ENCODE measurements at places on chromosomes 1 and 21.

DNA sequence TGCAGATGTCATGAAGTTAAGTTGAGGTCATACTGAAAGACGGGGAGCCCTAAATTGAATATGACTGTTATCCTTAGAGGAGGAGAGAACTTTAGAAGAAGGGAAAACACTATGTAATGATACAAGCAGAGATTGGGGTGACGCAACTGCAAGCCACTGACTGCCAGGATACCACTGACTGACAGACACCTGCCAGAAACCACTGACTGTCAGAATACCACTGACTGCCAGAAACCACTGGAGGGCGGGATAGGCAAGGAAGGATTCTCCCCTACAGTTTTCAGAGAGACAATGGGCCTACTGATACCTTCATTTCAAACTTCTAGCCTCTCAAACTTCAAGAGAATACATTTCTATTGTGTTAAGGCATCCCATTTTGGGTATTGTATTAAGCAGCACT, 388.7 kb downstream of the USH2A start:
- peak; percentile 7 for DNase-seq

DNA sequence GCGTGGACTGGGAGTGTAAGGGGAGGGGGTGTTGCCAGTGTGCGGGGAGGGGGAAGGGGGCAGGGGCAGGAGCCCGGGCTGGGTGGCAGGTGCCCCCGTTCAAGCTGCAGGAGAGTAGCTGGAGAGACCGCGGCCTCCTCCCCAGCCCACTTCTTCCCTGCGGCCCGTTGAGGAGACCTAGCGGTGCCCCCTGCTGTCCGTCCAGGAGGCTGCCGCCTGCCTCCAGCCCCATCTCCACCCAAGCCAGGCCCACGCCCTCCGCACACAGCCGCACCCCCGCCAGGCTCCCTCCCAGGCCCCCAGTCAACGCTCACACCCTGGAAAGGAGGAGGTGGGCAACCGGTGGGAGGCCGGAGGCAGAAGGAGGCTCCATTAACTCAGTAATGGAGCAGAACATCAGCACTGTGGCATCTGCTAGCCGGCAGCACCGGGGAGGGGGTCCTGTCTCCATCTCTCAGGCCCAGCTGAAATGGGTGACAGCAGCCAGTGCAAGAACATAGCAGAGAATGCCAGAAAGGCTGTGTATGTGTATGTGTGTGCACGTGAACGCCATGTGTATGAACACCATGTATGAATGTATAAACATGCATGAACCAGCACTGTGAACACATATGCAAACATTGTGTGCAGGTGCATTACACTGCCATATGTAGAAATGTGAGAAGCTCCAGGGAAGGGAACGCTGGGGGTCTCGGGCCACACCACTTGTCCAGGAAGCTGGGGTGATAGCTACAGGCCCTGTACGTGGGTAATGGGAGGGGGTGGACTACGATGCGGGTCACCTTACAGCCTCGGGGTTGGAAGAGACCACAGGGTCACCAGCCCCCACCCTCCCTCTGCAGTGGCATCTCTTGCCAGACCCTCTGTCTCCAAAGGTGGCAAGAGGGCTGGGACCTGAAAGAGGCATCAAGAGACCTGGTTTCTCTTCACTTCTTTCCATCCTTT, 84.6 kb downstream of the SYT2 start:
- peak; percentile 81 for DNase-seq

DNA sequence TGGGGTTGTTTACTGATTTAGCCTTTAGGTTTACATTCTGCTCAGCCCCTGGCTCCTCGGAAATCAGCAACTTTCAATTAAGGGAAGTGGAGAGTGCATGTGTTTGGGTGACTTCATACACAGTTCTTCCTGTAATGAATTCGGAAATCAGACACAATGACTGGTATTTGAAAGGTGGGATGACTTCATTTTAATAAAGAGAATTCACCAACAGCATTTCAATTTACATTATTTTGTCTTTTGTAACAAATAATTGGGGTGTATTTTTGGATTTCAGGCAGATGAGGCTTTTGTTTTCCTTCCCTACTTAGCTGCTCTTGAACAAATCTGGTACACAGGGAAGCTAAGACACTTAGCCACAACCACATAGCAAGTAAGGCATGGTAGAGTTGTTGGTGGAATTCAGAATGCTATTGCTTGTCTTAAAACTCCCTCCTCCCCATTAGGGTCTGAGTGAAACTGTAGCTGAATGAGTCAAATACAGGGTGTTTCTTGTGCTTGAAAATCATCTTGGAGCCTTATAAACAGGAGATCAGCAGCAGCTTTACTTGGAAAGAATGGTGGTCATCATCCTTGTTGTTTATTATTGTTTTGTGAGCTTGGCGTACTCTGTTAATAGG, 917 bp downstream of the STX12 start:
- DNase-seq: no peak

- DNase-seq: no peak
Observed at GRCh38 chr1:214076708-214077065, 88.9 kb downstream of the PROX1 start.

DNA sequence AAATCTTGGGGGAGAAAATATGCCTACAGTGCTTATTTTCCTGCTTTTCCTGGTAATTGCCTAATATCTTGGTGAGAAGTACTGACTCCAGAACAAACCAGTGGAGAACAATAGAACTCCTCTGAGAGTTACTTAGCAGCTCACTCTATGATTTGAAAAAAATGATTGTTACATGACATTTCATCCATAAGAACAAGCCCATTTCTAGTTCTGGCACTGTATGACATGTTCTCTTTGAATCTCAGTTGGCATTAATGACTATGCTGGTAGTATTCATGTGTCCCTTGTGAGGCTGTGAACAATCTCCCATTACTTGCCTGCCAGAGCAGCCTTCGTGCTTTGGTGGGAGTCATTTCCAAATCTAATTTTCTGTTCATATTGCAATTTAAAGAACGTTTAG, 58.0 kb downstream of the CLIC4 start:
- no peak for DNase-seq

GRCh38 chr1:40627987-40628902, 37.2 kb downstream of the RIMS3 start:
- no peak for DNase-seq

DNA sequence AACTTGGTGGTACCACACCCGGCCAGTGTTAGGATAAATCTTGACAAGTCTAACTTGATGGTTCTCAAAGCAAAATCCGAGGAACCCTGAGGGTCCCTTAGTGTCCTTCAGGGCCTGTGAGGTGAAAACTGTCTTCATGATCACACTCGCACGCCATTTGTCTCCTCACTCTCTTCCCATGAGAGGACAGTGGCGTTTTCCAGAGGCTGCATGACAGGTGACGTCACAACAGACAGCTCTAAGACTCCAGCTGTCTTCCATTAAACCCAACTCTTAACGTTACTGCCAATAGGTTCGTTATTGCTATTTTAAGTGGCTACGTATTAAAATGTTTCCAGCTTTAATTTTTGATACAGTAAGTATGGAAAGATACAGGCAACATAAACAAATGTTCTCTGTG, 13.8 kb downstream of the CFAP74 start:
- DNase-seq: no peak

DNA sequence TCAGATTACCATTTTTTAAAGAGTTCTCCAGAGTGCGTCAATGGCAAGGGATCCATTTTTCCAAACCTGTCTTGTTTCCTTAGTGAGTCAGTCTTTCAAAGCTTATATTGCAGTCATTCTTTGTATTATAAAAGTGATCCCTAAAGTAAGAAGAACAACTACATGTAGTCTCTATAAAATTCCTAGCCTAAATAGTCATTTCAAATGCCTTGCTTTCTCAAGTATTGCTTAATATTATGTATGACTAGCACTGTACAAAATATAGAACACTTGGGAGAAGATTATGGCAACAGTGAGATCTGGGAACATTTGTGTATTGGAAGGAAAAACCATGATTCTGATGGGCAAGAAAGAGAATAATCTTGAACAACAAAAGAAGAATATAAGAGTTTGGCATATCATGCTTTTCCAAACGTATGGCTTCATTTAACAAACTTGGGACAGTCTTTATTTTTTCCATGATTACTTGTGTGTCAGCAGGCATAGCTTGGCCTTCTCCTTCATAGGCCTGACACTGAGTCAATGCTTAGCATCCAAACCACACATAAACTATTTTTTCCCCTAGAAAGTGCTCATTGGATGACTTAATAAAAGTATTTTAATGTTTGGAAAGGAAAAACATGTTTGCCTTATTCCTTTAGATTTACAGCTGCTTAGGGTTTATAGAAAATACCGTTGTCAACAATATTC, 547.4 kb downstream of the LTN1 start:
- no peak for DNase-seq

GRCh38 chr1:203126151-203126865, 1.2 kb upstream of the ADORA1 start:
- DNase-seq: no peak

DNA sequence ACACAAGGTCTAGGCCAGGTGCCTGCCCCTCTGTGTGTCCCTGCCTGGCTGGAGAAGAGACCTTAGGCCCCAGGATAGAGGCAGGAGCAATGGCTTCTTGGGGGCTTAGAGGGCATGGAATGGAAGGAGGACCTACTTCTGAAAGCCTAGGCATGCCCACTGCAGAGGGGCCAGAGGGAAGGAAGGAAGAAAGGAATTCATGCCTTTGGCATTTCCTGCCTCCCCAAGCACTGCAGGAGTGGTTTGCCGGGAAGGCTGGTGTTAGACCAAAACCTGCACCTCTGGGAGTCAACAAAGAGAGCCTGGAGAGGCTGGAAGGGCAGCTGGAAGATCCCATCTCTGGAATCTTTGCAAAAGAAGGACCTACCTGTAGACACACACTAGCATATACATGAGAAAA, 50.7 kb upstream of the KCNE2 start:
- no peak for DNase-seq

- DNase-seq: no peak
Observed at GRCh38 chr1:17966341-17966740, 141.3 kb upstream of the IGSF21 start.

GRCh38 chr1:109902204-109902985, 8.3 kb upstream of the CSF1 start:
- DNase-seq: no peak

GRCh38 chr1:60942291-60942690, 140.1 kb upstream of the NFIA start:
- DNase-seq: no peak

- DNase-seq: no peak
Observed at GRCh38 chr1:97920276-97920831, 480 bp downstream of the DPYD start.

- no peak for DNase-seq
Observed at GRCh38 chr1:193416226-193417024, 230.0 kb upstream of the B3GALT2 start.

DNA sequence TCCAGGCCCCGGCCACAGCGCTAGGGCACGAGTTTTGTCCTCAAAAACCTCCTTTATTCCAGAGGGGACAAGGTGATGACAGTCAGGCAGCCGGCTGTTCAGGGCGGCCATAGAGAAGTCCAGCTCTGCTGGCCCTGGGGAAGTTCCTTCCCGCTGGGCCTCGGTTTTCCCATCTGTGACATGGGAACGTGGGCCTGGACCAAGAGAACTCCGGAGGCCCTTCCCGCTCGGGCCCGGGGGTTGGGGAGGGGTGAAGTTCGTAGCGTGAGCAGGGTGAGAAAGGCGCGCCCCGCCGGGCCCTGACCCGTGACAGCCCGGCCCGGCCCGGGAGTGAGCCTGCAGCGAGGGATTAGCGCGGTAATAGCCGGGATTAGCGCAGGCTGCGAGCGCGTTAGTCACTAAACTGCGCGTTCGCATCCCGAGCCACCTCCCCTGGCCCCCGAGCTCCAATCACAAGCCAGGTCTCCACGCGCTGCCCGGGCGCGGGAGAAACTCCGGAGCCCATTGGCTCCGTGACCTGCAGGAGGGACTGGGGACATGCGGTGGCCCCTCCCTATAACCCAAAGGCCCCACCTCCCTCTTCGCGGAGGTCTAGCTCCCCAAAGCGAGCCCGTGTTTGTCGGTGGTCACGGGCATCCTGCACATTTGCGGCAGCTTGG, 29.8 kb upstream of the PADI2 start:
- no peak for DNase-seq

GRCh38 chr1:60637651-60638050, 444.7 kb upstream of the NFIA start:
- no peak for DNase-seq

DNA sequence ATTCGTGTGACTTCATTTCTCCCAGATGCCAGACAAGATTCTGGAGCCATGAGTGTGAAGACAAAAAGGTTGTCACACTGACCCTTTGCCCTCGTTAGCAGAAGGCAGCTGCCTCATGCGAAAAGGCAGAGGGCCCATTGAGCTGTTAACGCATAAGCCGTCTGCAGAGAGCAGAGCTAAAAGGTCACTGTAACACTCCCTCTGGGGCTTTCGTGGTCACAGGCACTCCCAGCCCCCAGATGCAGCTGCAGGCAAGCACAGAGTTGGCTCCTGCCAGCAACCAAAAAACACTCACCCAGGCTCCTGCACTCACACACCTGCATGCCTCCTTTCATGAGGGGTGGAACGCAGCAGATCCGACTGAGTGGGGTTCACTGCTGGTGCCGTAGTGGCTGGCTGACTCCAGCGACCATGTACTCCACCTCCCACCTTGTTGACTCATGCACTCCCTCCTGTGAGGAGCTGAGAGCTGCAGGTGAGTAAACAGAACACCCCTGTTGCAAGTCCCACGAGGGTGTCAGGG, 287.5 kb downstream of the SMYD3 start:
- no peak for DNase-seq

GRCh38 chr1:4090976-4091660, 191.0 kb upstream of the C1orf174 start:
- DNase-seq: no peak

DNA sequence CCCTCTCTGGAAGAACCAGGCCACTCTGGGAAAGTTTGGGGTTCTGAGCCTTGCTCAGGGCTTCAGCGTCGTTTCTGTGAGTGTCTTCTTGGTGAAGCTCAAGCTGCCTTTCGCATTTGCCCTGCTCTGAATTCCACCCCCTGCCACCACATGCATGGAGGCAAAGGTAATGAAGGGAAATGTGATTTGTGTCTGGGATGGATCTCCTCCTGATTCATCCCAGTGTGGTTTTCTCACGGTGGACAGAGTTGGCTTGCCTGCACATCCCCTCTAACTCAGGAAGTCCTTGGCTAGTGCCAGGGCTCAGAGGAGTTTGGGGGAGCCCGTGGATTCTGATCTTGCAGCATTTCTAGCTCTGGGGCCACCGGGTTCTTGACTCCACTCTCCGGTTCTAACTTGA, 173.6 kb upstream of the RAB4A start:
- DNase-seq: no peak

GRCh38 chr1:169078163-169078883, 28.2 kb upstream of the ATP1B1 start:
- no peak for DNase-seq

- no peak for DNase-seq
Observed at GRCh38 chr1:198201956-198202784, 45.4 kb downstream of the NEK7 start.

- DNase-seq: no peak
Observed at GRCh38 chr1:67743072-67743725, 58.2 kb downstream of the GADD45A start.

- no peak for DNase-seq
Observed at GRCh38 chr1:99758073-99758511, 8.3 kb downstream of the FRRS1 start.
